ENCODE measurements at places on chromosomes 5 and 9.

- peak; percentile 49 for DNase-seq
These were observed 171.7 kb downstream of the TTC39B start for GRCh38 chr9:15135164-15135792.

DNA sequence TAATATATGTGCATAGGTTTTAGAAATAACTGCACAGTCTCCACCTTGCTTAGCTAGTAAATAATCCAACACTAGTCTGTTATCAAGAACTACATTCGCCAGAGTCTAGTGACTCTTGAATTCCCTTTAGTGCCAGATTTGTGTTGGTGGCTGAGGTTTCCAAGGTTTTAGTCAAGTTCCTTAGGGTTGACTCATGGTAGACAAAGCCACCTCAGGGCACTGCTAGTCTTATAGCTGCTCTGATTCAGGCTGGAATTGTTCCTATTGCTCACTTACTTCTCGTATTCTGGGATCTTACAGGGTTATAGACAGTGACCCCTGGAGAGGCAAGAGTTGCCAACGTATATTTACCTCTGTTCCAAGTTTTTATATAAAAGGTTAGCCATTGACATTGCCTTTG, 1369.8 kb upstream of the CDH9 start:
- no peak for DNase-seq

- no peak for DNase-seq
These were observed 47.6 kb downstream of the PDCD1LG2 start for GRCh38 chr9:5557606-5558587.

GRCh38 chr5:139162448-139162847, 35.7 kb downstream of the SIL1 start:
- peak; percentile 19 for DNase-seq

DNA sequence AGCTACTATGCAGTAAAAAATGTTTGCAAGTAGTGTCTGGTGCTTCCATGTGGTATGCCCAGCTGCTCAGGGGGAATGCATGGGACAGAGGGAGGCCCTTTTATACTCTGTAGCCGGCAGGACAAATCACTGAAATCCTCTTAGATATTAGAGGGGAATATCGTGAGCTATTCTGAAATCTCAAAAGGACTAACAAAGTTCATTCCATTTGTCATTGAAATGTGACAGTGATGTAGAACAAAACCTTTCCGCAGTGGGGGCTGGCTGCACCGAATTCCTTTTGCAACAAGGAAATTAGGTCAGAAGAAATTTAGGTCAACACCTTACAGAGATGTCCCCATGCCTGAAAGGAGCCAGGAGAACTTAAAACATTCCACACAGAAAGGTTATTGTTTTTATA, 72.4 kb upstream of the MEF2C start:
- no peak for DNase-seq

DNA sequence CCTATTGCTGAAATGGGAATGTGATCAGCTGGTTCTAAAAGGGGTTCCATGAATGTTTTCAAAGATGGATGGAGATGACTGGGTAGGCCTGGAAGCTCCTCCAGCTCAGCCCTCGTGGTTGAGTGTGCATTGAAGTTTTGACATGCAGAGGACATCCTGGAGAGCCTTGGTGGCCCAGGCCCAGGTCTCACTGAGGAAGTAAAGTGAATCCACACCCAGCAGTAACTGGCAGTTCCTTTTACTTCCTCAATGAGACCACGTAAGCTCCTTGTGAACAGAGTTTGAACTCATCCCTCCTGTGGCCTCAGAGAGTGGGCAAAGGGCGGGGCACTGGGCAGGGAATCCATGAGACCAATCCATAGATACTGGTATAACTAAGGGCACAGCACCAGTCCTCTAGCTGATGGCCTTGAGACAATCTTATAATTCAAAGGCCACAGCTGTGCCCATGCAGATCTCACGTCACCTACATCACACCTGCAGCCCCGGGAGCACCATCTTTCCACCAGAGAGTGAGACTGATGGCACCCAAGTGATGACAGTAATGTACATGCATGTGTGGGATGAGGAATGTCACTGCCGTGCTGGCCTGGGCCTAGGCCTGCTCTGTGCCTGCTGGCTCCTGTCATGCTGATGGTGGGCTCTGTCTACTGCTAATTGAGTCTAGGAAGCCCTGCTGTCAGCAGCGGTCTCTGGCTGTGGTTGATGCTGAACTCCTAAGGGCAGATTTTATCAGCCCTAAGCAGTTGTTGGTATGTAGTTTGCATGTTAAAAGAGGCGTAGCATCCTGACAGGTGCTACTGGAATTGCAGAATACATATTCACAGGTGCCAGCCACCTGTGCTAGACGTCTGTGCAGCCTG, 257.8 kb downstream of the FSTL4 start:
- no peak for DNase-seq

GRCh38 chr9:84340535-84340934, at the start of gene SLC28A3:
SLC28A3 (minus strand) TSS chr9:84340758; CDS start chr9:84340633, 125 bp downstream.
- DNase-seq = no peak

GRCh38 chr9:96367943-96368342, 15.6 kb downstream of the SLC35D2 start:
- DNase-seq = no peak

GRCh38 chr5:83917261-83917908, 196.7 kb upstream of the HAPLN1 start:
- no peak for DNase-seq

DNA sequence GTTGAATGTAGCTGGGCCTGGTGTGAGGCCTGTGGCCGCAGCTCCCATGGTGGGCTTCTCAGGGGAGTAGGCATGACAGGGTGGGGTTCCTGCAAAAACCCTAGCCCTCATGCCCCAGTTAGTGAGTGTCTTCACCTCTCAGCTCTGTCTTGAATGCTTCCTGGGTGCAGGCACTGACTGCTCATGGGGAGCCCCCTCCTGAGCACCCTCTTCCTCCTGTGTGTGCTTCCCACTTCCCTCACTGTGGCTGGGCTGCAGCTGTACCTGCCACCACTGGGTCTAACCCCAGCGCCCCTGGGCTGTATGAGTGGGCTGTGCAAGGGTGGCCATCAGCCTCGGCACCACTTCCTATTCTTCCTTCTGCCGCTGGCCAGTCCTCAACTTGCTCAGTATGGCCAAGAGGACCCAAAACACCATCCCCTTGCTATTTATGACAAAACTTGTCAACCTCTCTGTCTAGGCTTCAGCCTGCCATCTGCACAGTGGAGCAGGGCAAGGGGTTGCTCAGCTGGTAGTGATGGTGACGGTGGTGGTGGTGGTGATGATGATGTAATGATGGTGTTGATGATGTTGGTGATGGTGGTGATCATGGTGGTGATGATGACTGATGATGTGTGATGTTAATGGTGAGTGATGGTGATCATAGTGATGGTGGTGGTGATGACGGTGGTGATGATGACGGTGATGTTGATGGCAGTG, 67.5 kb downstream of the RXRA start:
- no peak for DNase-seq

DNA sequence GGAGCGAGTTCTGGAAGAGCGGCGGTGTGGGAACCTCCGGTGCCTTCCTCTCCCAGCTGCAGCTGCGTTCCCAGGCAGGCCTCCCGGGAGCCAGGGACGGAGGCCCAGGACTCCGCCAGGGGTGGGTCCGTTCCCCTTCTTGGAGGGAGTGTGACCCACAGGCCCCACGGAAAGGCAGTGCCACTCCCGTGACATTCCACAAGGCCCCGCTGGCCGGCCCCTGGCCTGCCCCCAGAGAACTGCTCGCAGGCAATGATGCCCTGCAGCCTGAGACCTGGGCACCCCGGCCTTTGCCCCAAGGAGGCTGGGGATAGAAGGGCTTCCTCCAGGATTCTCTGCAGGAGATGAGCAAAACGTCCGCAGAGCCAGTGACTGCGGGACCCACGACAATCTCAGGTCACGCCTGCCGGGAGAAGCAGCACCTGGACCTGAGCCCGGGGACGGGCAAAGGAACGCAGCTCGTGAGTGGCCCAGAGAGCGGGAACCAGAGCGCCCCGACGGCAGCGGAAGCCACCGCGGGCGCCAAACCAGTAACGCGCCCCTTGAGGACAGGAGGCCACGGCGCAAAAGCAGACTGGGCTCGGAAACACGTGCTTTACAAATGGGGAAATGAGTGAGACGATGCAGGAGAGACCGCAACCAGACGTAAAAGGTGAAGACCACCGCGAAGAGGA, 9.3 kb downstream of the OBP2B start:
- no peak for DNase-seq

- no peak for DNase-seq
These were observed 140.3 kb downstream of the ROR2 start for GRCh38 chr9:91809581-91810285.

DNA sequence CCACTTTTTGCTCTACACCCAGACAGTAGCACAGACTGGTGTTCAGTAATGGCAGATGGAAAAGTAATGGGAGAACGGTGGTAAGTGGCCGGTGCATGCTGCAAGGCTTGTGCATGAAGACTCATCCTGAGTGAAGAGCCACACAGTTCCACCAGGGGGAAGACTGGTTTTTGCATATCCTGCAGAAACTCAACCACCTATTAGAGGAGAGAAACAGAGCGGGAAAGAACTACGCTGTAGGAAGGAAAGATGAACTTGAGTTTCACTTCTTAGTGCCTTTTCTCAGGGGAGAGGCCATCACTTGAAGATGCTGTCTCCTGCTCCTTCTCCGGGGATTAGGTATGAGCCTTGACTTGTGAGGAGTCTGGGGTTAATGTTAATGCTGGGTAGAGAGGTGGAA, 9.4 kb upstream of the PRSS3 start:
- no peak for DNase-seq

GRCh38 chr5:139906661-139907060, 111.1 kb downstream of the PSD2 start:
- no peak for DNase-seq

DNA sequence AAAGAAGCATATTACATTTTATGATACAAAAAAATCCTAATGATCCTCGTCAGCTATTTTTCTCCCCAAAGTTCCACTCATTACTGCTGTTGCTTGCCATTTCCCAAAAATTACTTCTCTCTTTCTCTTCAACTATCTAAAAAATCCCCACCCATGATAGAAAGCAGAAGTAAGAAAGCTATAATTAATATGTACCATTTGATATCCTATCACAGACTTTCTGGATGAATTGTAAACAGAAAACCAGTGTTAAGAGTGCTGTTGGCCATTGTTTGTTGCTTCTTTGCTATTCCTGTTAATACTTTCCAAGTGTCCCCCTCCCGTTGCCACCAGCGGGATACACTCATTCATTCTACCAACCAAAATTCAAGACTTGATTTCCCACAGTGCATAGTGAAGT, 136.3 kb upstream of the SMARCA2 start:
- no peak for DNase-seq

- DNase-seq = no peak
These were observed 1539.0 kb upstream of the NUDT12 start for GRCh38 chr5:105101577-105101976.

GRCh38 chr5:53013857-53014256, 24.7 kb downstream of the ITGA2 start:
- no peak for DNase-seq

DNA sequence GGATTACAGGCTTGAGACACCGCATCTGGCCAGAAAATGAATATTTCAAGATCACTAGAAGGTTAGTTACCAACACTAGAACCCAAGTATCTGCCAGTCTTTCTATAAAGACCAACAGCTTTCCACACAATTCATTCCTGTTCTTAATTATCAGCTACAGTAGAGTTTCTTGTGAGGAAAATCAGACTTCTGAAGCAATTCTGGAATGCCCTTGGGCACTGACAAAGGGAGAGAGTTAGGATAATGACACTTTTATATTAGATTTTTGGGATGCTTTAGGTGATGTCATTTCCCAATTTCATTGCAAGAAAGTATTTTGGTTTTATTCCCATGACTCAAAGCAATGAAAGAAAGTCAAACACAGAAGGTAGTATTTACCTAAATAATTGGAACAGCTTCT, 497.0 kb upstream of the TUSC1 start:
- no peak for DNase-seq

DNA sequence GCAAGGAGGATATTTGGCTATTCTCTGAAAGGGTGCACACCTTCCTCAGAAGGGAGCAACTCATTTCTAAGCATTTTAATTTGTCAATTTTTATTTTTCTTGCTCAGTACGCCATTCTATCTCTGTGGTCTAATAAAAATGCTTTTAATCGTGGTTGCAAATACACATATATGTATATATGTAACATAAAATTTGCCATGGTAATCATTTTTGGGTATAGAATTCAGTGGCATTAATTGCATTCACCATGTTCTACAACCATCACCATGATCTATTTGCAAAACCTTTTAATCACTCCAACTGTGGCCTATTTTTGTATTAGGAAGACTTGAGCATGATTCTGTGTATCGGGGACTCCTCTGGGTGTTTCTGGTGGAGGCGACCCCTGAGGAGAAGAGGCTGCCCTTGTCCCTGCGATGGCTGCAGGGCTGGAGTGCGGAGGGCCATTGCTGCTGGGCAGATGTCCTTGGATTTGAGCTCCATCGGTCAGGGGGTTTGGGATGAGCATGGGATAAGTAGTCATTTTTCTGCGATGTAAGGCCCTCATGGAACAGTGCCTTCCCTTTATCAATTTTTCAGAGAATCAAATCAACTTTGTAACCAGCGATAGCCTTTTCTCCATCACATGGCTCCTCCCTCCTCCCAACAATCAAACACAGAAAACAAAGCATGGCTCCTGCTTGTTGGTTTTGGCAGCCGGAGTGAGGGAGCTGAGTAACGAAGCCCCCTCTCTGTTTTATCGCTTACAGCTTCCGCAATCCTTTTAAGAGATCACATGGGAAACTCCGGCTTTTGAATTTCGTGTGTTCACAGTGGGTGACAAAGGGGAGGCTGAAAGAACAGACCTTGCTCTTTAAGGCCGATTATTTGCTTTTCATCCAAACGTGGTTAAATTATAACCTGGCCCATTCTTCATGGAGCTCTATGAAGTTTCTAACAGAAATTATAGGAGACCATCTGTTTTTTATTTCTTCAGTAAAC, 187.3 kb downstream of the TENT4A start:
- DNase-seq = peak; percentile 100

GRCh38 chr5:135916638-135917263, 21.1 kb upstream of the IL9 start:
- no peak for DNase-seq

GRCh38 chr9:72538921-72539702, 17.7 kb downstream of the TMC1 start:
- no peak for DNase-seq

DNA sequence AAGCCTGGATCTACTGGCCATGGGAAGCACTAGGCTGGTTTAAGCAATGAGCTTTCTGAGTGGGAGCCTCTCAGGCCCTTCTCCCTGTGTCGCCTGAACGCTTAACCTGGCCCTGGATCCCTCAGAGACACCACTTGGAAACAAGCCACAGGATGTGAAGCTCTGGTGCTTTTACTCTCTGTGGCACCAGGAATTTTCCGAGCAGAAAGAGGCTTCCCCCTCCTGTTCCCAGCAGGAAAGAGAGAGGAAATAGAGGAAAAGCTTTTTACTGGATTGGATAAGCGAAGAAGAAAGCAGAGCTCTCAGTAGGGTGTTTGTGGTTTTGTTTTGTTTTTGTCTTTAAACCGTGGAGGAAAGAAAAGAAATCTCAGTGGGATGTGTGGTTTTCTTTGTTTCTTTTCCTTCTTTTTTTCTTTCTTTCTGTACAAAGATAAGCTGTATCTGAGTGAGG, 34.5 kb downstream of the COL15A1 start:
- DNase-seq = no peak

Data from NCI-H748 treated with DMSO at 0.1 percent for 48 hours (cell line).